CD4-positive, alpha-beta T cell treated with Interleukin-17A for 1 hour (primary cell): ENCODE measurements at places on chromosomes 4 and X.

GRCh38 chr4:166144607-166145006 lies 271.6 kb downstream of the TLL1 start:
- no peak for DNase-seq

DNA sequence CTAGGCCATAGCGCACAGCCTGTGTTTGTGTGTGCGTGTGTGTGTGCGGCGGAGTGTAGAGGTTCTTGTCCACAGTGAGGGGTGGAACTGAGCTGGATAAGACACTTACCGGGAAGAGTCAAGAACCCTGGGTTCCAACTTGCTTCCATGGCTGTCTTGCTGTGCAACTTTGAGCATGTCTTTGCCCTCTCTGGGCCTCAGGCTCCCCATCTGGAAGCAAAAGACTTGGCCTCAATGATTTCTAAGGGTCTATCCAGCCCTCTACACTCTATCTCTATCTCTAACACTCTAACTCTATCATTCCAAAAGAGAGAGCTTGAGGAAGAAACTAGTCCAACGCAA lies 121.3 kb upstream of the PJA1 start:
- no peak for DNase-seq

DNA sequence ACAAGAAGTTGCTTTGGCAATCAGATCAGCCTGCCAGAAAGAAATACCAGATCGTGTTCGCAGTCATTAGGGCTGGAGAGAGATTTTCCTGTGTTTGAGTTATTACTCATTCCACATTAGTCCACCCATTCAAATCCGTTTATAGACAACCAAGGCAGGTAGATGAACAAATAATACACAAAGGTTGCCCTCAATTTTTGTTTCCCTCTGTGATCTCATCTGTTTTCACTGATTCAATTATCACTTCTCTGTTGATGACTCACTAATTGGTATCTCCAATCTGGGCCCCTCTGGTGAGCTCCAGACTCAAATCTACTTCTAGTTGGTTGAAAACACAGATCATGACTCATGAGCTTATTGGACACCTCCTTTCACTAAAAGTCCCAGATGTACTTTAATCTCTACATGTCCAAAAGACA lies 54.5 kb downstream of the CHM start:
- no peak for DNase-seq

GRCh38 chr4:38791010-38791409 lies 8.2 kb upstream of the TLR10 start:
- no peak for DNase-seq

- DNase-seq: no peak
Observed at GRCh38 chr4:59818656-59819055, 1381.5 kb upstream of the ADGRL3 start.

DNA sequence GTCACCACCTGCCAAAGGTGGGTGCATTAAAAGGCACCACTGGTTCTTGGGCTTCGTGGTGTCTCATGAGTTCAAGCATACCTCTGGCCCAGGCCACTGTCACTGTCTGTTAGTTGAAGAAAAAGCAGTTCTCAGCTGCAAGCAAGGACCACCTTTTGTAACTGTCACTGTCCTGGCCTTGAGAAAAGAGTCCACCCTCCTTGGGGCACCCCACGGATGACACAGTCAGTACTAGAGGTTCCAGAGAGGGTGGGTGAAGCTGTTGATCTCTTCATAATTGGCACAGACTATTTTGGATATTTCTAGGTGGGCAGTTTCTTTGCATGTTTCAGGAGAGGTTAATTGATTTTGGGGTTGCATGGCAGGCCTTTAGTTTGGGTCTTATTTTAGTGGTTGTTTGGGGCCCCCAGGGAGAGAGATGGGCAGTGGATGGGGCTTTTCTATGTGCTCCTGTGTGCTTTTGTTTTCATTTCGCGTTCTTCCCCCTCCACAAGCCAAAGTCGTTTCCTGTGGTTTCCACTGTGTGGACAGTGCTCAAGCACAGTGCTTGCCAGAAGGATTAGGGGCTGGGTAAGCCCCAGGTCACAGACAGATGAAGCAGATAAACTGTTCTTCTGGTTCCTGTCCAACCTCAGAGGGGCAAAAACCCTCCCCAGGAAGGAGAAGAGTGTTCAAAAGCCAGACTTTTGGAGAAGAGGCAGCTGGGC lies 156.2 kb upstream of the PPP1R2C start:
- DNase-seq: peak; percentile 58

- DNase-seq: peak; percentile 60
Observed at GRCh38 chrX:154412468-154412867, 1.1 kb downstream of the TAFAZZIN start.

DNA sequence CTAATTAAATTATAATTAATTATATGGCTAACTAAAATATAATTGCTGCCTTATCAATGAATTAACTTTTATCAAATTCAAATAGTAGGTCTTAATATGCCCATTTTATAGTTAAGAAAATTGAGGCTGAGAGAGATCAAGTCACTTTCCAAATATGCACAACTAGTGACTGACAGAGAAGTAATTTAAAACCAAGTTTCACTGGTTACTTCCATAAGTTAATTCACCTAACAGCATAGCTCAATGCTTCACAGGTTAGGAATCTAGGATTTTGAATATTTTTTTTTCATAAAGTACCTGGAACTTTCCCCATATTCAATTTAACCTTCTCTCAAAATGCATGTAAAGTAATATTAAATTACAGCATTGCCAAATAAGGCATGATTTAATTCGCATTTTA lies 134.4 kb upstream of the VEGFC start:
- no peak for DNase-seq

- DNase-seq: no peak
Observed at GRCh38 chr4:79083406-79084010, 144.3 kb upstream of the PAQR3 start.

DNA sequence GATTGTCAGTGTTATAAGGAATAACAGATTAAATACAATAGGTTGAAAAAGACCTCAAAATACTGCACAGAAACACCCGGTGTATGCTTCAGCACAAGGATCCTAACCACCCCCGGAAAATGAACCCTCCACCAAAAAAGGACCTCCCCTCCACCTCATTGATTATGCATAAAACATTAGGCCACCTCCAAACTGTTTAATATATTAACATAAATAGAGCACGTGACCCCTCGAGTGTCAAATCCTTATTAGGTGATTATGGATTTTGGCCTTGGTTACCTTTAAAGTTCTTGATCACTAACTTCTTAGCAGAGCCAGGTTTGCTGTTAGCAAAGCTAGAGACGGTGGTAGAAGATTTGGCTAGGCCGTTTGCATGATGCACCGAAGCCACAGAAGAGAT lies 958 bp downstream of the CUL4B start:
- peak; percentile 38 for DNase-seq

GRCh38 chr4:127370604-127371003 lies 262.2 kb upstream of the INTU start:
- DNase-seq: no peak

DNA sequence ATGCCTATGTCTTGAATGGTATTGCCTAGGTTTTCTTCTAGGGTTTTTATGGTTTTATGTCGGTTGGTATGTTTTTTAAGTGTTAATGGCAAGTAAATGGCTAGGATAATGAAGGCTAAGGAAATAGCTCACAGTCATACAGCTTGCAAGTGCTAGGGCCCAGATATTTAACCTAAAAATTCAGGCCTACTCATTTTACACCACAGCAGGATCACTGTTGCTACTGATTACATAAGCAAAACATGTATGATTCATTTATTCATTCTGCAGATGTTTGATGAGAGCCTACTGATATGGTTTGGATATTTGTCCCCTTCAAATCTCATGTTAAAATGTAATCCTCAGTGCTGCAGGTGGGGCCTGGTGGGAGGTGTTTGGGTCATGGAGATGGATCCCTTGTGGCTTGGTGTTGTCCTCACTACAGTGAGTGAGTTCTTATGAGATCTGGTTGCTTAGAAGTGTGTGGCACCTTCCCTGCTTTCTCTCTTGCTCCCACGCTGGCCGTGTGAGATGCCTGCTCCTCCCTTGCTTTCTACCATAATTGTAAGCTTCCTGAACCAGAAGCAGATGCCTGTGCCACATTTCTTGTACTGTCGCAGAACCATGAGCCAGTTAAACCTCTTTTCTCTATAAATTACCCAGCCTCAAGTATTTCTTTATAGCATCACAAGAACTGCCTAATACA lies 175.5 kb downstream of the MAPK10 start:
- DNase-seq: no peak

DNA sequence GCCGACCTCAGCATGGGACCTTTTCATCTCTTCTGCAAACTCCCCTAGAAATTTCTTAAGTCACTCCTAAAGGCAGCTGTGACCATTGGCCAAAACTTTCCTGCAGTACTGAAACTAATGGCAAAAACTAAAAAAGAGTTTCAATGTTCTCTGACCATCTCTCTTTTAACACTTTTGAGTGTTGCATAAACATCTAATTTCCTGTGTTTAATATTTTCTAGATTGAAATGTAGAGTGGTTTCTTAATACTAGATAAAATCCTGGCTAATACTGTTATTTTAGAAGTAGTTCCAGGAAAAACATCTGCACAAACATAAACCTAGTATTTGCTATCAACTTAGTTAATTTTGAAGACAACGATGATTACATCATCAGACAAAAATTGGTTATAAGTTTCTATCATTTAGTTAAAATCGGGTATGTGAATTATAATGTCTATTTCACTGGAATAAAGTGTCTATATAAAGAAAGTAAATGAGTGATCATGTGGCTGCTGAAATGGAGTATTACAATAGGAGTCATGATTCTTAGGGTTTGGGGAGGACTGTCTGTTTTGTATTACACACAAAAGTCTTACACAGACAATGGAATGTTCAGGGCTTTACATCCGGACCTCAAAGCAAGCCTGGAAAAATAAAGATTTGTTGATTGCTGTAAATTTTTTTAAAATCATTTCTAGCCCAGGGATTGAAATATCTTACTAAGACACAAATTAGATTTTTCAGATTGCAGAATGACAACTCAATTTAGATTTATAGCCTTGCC lies 1323.4 kb downstream of the C4orf33 start:
- DNase-seq: no peak

DNA sequence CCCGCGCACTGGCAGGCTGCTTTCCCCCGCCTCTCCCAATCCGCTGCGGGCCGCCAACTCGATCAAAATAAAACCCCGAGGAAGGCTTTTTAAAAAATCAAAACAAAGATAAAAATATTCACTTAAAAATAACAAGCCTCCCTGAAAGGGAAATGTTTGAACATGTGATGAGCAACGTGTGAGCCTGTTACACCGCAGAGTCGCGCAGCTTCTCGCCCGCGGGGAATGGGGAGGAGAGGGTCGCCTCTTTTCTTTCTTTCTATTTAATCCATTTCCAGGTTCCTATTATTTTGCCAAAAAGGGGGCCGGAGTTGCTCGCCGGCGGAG lies 326.0 kb upstream of the F9 start:
- DNase-seq: no peak

DNA sequence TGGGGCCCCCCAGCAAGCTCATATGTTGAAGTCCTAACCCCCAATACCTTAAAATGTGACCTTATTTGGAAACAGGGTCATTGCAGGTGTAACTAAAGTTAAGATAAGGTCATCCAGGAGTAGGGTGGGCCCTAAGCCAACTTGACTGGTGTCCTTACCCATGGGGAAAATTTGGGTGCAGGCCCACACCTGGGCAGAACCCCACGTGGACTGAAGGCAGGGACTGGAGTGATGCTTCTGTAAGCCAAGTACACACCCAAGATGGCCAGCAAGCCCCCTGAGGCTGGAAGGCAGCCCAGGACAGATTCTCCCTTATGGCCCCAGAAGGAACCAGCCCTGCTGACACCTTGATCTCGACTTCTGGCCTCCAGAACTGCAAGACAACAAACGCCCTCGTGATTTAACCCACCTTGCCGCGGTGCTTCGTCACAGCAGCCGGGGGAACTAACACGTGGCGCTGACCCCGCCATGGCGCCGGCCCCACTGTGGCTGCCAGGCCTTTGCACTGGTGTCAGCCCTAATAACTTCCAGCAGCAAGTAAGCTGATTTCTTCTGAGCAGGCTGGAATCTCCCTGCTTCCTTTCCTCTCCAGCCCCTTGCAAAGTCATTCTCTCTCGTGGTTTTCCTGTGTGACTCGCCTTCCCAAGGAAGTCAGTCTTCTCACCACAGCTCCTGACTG lies 23.2 kb upstream of the MXD4 start:
- no peak for DNase-seq

DNA sequence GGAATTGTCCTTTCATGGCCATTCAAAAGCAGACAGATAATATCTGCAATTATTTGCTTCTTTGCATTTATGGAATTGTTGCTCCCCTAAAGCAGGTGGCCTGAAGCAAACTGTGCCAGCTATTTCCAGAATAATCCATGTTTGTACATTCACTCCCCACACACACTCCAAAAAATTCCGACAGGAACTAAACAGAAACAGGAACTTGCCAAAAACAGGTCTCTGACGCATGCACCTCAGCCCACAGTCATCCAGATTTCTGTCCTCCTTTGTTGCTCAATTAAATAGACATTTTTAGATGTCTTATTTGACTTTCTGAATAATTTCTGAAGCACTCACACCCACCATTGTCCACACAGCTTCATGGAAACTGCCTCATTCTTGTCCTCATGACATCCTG lies 71.5 kb upstream of the EDNRA start:
- no peak for DNase-seq

DNA sequence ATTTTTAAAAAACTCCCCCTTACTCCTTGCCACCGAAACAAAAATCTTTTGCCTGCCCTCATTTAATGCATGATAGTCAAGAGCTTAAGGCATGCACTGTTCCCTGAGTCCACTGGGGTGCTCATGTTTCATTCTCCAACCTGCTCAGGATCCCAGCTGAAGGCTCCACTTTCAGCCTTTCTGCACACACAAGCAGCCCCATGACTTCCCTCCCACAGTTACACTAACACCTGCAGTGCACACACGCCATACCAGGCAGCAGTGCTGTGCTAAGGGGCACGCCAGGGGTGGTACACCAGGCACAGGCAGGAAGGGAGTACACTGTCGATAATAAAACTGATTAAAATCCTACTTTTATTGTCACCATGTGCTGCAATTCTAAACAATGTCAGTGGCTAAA lies 385.2 kb downstream of the BMPR1B start:
- no peak for DNase-seq

DNA sequence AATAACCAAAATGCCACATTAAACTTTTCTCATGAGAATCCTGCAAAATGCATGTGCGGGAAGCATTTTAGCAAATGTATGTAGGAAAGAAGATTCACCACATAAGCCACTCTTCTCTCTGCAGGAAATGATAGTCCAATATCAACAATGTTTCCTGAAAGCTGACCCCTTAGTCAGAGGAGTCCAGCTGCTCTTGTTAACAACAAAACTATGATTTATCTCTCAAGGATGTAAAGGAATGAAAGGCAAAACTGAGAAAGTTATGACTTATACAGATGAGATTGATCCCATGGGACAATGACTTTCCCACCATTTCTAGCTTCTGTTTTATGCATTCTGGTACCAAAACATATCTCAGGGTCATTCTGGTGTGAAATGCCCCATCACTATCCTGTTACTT lies 125.0 kb upstream of the EDNRA start:
- no peak for DNase-seq
